ENCODE measurements at places on chromosomes 7 and 10.

- no peak for DNase-seq
These were observed 101.0 kb downstream of the SKIDA1 start for GRCh38 chr10:21424459-21424861.

- DNase-seq = peak; percentile 15
These were observed 4.6 kb downstream of the REPIN1 start for GRCh38 chr7:150373049-150373801.

DNA sequence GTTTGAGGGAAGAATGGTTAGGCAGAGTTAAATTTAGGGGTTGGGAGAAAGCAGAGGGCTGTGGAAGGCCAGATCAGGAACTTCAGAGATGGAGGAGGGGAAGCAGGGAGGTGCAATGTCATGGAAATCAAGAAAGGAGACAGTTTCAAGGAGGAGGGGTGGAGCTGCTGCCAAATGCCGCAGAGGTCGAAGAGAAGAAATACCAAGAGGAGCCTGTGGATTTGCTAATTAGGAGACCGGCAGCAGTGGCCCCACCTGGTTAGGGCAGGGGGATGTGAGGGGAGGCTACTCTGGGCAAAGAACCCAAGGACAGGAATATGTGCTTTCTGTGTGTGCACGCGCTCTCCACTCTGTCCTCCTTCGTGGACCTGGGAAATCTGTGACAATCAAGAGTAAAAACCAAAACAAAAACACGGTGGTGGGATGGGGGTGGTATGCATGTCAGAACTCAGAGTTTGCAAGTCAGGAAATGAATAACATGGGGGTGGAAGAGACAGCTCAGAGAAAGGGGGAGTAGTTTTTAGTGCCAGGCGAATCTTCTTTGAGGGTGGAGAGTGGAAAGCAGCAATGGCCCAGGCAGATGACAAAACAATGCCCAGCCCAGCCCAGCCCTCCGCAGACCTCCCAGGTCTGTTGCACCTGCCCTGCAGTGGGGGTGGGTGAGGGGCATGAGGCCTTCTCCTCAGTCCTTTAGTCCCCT lies 102.9 kb upstream of the PAX2 start:
- DNase-seq = no peak

DNA sequence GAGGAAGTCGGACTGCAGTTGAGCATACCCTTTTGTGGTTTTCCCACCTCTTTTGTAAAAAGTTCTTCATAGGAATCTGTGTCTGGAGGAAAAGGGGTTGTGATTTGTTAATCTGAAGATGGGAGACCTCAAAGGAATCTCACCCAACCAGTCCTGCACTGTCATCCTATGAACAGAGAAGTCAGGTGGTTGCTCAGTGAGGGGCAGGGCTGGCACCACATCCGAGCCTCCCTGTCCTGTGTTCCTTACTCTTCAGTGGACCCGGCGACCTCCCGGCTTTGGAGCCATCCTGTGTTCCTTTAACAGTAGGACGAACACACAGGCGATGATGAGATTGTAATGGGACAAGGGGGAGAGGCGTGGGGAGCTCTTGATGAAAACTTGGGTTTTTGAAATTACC lies 2.8 kb upstream of the MGMT start:
- no peak for DNase-seq

- no peak for DNase-seq
These were observed 42.4 kb downstream of the TNRC18 start for GRCh38 chr7:5381071-5381772.
